ENCODE measurements at places on chromosomes 7 and 10.
A peak's percentile ranks its signal among the peaks of the same experiment; 100 is the strongest.

DNA sequence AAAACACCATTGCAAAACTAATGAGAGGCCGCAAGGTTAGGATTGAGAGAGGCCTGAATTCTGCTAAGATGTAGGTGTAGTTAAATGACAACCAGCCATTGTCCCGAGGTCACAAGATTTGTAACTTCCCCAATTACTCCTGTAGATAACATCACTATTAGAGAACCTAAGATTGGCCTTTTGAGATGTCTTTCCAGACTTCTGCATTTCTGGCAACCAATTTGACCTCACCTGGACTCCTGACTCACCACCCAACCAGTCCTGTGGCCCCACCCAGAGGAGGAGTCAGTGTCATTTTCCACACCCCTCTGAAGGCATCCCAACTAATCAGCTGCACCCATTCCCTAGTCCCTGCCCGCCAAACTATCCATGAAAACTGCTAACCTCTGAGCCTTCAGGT lies 115.7 kb downstream of the PRKAG2 start:
- no peak for DNase-seq

GRCh38 chr7:101017064-101017777 lies 2.7 kb upstream of the MUC17 start:
- DNase-seq = peak; percentile 91

DNA sequence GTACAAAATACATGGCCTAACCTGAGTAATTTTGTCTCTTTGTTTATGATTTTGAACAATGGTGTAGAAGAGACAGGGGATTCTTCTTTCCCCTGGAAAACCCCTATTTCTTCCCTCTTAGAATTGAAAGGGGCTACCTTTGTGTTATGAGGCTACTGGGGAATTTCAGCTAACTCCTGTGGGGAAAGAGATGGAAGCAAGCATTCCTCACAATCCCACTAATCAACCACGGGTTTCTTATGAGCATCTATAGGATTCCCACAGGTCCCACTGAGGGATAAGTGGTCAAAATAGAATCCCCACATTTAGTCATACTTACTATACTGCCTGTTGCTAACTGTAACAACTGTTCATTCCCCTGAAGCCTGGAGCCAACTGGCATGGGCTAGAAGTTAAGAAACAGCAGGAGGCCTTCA lies 32.2 kb upstream of the ITGB8 start:
- no peak for DNase-seq

DNA sequence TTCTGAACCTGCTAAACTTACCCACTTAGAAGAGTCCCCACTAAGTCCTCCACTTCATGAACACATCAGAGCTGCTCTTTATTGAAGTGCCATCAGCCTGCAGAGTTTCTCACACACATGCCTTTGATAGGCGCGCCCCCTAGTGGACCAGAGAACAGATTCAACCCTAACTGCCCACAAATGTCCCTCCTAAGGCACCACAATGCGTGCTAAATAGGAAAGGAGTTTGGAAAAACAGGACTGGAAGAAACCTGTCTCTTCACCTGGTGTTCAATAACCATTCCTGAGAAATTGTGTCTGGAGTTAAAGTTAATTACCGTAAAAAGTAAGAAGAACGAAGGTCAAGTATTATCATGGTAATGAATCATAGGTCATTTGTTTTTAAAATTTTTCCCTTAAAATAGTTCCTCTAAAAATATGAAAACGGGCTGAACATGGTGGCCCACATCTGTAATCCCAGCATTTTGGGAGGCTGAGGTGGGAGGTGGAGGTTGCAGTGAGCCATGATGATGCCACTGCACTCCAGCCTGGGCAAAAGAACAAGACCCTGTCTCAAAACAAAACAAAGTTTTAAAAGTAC lies 249.7 kb downstream of the ELMO1 start:
- peak; percentile 74 for DNase-seq

DNA sequence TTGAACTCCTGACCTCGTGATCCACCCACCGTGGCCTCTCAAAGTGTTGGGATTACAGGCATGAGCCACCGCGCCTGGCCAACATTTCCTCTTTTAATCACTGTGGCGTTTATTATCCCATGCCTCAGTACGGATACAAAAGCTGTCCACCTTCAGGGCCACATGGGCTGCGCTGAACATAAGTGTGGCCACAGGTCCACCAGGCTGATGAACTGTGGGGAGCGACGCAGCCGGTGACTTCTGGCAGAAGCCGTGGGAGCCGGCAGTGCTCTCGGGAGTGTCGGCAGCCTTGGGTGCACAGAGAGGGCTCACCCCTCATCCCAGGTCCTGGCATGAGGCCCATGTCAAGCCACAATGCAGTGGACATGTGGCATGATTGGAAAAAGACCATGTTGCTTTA lies 223.6 kb downstream of the TNS3 start:
- DNase-seq = no peak

GRCh38 chr7:136228171-136228570 lies 251.0 kb upstream of the MTPN start:
- no peak for DNase-seq

DNA sequence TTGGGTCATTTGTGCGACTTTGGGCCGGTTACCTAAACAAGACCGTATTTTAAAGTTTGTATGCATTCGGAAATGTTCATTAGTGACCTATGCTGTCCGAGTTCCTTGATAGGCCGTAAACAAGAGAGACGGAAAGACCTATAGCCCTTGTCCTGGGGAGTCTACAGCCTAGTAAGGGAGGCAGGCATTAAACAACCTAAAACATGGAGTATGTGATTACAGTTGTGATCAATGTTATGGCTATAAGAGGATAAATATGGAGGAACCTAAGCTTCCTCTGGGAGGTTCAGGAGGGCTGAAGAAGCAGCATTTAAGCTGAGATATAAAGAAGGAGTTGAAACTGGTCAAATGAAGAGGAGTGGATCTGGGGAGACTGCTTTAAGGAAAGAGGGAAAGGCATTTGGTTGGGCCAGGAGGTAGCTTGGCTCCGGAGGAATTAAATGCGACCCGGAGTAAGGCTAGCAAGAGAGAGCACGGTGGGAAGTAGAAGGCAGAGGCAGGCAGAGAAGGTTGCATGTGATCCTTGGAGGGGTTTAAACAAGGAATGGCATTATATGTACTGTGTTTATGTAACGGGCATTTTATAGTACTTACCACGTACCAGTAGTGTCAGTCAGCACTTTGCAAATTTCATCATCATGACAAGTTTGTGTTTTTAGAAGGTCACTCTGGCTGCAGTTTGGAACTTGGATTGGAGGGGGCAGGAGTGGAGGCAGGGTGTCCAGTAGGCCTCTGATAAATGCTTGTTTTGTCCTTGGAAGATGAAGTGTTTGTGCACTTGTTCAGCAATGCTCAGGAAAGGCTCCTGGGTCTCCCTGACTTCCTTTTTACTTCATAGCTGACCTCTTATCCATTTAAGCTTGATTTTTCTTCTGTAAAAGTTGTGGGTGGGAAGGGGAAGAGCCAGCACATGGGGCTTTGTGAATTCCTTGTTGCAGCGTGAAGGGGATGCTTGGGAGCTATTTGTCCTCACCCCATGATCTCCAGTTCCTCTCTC lies 1.0 kb upstream of the AVPI1 start:
- no peak for DNase-seq

DNA sequence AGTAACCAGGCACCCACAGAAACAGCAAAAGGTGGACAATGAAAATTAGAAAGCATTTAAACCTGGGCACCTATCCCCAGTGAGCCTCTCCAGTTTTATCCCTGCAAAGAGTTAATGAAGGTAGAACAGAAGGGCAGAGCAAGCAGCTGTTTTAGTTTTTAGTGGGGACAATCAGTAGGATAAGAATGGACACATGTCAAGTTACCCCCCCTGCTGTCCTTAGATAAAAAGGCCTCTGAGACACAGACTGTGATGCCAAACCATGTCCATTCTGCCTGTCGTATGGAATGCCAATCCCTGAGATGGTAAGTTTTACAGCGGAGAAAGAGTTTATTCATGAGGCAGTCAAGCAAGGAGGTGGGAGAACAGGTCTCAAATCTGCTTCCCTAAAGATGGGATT lies 162.6 kb upstream of the AGR3 start:
- no peak for DNase-seq

DNA sequence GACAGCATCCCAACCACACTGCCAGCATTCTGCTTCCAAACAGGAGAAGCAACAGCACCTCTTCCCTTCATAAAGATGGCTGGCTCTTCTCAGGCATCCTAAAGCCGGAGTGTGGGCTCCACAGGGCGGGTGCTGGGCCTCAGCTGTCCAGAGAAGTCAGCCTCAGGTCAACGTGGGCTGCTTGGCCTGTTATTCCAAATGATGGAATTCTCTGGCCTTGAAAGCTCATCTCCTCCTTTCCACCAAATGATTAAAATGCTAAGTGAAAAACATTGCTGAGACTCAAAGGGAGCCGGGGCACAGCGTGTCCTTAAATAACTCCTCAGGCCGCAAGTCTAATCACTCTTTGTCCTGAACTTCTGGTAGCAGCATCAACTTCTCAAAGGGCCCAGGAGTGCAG lies 53.1 kb upstream of the CPXM2 start:
- no peak for DNase-seq

DNA sequence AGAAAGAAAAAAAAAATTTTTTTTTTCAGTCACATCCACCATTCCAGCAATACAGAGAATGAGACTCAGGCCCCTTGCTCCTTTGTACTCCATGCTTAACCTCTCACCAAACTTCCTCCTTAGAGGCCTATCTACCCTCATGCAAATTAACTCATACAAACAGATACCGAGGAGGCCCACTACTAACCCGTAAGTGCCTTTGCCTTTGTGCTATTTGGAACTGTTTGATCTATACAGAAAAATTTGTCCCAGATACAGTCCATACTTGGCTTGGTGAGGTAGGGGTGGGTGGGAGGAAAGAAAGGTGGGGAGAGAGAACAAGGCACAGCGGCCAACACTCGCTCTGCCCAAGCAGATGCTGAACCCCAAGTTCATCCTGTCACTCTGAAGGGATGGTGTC lies 87.8 kb upstream of the DUSP5 start:
- peak; percentile 18 for DNase-seq

GRCh38 chr7:116100626-116101025 lies 70.1 kb upstream of the TFEC start:
- no peak for DNase-seq

DNA sequence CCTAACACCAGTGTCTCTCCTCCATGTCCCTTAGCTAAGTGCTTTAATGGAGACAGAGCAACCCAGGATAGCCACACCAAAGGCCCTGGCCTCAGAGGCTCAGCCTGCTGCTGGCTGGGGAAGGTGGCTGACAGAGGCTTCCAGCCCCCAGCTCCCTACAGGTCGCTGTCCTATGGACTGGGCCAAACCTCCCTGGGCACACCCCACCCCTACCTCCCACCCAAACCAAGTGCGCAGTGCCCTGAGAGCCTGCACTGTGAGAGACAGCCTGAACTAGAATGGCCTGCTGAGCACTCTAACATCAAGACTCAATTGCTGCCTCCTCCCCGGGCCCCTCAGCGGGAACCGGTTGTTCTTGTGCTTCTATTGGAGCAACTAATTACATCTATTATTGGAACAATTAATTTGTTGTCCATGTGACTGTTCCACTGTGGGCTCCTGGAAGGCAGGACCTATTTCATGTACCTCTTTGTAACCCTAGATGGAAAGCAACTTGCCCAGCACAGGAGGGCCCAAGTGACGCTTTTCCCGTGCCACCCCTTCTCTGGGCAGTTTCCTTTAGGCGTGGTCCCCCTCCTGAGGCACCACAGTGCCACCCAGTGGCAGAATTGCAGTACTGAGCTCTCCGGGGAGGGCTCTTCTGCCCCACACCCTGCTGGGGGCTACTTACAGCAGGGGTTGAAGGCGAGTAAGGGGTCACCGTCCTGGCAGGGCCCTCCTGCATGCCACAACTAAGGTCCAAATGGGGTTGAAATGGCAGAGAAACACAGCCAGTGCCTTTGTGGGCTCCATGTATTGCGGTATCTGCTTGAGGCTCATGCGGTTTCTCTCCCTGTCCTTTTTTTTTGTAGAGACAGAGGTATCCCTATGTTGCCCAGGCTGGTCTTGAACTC lies 63.7 kb upstream of the WAPL start:
- peak; percentile 74 for DNase-seq

DNA sequence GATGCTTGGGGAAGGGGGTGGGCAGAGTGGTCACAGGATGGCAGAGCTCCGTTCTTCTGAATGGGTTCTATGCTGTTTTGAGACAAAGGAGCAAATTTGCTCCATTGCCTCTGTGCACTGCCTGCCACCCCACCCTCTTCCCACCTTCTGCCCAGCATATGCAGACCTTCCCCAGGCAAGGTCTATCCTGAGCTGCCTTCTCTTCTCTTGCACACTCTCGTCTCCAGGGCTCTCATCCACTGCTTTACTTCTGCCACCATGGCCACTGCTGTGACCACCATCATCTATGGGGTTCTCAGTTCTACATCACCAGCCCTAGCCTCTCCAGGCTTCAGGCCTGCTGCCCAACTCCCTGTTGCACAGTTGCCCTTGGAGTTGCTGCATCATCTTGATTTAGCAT lies 230.4 kb downstream of the TMEM178B start:
- no peak for DNase-seq

DNA sequence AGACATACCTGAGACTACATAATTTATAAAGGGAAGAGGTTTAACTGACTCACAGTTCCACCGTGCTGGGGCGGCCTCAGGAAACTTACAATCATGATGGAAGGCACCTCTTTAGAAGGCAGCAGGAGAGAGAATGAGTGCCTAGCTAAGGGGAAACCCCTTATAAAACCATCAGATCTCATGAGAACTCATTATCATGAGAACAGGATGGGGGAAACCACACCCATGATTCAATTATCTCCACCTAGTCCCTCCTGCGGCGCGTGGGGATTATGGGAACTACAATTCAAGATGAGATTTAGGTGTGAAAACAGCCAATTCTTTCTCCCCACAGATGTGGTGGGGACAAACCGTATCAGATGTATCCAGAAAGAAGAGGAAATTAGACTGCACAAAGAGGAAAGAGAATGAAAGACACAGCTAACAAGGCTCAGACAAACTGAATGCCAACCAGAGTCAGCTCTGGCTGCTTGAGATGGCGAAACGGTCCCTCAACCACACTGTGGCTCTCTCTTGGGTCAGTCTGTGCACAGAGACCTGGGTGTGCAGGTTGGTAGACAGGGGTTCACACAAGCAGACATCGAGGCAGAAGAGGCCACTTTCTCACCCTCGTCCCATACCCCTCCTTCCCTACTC lies 375.6 kb downstream of the SFMBT2 start:
- no peak for DNase-seq

DNA sequence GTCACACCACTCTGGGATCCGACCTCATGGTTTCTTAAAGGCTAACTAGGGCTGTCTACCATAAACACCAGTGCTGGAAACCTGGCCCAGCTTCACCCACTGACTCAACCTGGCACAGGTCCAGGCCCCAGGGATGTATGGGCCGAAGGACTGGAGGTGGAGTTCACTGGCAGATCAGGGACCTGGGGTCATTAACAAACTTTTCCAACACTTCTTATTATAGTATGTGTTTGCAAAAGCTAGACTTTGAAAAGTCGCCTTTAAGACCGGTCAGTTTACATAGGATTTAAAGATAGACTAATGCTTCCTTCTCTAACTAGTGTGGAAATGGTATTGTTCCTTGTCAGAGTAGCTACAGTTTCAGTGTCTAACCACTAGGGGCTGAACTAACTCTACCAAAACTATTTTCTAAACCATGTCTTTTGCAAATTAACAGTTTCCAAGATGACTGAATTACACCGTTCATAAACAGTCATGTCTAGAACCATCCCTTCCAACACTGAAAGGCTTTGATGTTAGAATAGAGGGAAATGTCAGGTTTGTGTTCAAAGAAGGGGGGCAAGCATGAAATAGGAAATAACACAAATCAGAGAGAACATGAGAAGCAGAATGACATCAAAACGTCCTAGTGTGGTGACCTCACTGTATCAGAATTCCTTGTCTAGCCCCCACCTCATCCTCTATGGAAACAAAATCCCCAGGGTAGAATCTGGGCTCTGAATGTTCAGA lies 29.7 kb downstream of the STN1 start:
- DNase-seq = peak; percentile 90
